ENCODE measurements at places on chromosomes 6 and 20.
A peak's percentile ranks its signal among the peaks of the same experiment; 100 is the strongest.

- no peak for DNase-seq
These were observed 207.5 kb upstream of the ADGRB3 start for GRCh38 chr6:68427630-68428029.

GRCh38 chr6:163525926-163526325 is 111.4 kb downstream of the QKI start:
- DNase-seq = no peak

DNA sequence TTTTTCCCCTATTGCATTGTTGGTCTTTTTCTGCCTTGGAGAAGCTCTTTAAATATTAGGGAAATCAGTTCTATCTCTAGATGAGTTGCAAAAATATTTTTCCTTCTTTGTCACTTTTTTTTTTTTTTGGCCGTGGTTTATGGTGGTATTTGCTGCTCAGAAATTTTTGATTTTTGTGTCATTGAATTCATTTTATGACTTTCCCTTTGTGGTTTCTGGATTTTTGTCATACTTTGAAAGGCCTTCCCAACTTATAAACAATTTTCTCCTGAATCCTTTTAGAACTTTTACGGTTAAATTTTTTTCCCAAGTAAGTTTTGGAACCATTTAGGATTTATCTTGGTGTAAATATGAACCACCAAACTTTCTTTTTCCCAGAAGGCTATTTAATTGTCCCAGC is 145.6 kb downstream of the GJA10 start:
- DNase-seq = no peak

DNA sequence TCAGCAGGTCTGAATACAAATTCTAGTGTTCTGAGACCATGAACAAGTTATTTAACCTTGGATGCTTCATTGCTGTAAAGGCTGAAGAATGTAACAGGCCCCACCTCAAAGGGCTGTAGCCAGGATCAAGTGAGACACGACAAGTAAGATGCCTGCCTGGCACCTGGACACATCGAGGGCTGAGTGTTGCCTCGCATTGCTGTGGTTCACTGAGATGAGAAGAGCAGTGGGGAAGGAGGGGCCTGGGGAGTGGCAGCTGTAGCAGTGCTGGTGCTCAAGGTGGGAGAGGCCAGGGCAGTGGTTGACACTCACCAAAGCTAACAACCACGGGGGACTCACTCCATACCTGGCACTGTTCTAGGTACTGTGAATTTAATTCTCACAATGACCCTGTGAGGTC is 187.8 kb downstream of the KIF16B start:
- no peak for DNase-seq

DNA sequence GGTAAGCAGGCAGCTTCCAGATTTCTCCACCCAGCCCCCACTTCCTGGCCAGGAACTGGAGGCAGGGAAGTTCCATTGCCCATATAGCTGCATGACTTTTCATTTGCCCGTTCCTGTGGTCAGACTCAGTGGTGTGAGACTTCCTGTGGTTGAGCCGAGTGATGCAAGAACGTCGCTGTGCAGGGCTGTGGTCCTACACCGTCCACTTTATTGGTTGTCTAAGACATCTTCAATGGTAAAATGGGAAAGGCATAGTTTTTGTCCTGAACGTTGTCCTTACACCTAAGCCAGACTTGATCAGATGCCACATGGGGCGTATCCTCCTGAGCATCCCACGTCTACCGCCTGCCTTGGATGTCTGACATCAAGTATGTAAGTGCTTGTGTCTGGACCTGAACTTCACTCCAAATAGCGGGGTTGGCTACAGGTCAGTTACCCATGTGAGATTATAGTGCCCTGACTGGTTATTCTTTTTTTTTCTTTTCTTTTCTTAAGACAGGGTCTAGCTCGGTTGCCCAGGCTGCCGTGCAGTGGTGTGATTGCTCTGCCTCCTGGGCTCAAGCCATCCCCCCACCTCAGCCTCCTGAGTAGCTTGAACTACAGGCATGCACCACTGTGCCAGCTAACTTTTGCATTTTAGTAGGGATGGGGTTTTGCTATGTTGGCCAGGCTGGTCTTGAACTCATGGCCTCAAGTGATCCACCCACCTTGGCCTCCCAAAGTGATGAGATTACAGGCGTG is 25.9 kb upstream of the GTSF1L start:
- DNase-seq = no peak

- no peak for DNase-seq
These were observed 259.1 kb downstream of the CLIC5 start for GRCh38 chr6:45756606-45757005.

- DNase-seq = no peak
These were observed 9.6 kb downstream of the CMTR1 start for GRCh38 chr6:37442416-37443215.

DNA sequence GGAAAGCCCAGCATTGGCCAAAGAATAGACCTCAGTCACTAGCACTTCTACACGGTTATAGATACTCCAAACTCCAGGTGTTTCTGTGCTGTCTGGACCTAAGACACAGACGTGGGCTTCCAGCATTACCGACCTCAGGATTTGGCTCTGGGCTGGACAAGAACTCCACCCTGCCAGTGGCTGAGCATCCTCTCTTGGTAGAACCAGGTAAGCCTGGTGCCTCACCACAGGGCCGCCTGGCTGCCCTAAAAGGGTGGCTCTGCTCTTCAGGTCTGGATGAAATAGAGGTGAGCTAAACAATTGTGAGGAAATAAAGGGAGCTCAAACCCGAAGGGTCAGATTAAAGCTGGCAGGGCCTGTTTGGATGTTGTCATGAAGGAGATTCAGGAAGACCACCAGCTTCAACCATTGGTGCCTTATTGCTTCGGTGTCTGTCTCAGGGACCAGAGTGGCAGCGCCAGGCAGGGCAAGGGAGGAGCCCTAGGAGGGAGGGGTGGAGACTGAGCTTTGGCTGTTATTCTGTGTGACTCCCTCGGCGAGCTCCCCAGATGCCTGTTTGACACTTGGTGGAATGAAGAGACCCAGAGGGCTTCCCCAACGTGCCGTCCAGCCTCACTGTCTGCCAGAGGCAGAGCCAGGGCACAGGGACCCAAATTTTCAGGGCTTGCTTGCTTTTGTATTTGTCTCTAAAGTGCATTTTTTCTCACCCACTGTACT is 8.6 kb downstream of the SYNDIG1 start:
- no peak for DNase-seq

DNA sequence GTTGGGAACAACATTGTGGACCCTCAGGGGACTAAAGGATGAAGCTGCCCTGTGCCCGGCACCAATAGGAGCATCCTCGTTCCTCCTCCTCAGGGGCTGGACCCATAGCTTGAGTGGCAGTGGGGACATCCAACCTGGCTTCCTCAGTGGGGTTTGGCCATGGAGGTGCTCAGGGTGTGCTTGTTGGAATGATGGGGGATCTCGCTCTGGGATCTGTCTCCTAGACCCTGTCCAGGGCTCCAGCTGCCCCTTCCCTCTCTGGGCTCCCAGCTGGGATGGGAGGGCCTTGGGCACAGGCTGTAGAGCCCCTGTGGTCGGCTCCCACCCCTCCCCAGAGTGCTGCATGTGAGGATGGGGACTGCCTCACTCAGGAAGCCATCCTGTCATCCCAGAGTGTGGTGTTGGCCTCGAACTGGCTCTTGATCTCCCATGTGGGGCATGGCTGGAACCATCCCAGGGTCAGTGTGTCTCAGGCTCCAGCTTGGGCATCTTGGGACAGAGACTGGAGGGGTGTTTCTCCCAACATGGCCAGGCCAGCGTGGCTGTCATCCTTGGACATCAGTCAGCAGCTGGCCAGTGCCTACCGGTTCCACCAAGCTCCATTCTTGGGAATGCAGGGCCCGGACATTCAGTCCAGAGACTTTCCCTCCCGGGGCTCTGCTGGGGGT is 9.5 kb upstream of the MYT1 start:
- no peak for DNase-seq

- no peak for DNase-seq
These were observed 436.7 kb downstream of the RNF144B start for GRCh38 chr6:18823782-18824386.

- no peak for DNase-seq
These were observed 114.3 kb downstream of the GJA1 start for GRCh38 chr6:121549736-121550135.

GRCh38 chr20:47215653-47216397 is 140.7 kb downstream of the ZMYND8 start:
- no peak for DNase-seq

DNA sequence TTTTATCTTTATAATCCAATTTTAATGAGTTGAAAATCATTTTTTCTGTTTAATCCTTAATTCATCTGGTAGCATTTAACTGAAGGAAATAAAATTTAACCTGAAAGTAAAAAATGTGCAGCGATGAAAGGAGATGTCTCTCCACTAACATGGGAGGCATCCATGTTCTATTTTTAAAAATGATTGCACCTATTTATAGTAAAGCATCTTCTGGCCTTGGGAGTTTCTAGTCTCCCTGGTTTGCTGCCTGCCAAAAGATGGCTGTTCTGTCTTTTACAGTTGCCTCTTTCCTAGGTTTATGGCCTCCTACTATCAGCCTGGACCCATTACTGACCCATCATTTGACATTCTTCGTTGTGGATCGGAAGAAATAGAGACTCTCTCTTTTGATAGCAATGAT is 143.0 kb downstream of the B3GAT2 start:
- no peak for DNase-seq

GRCh38 chr6:70299456-70299855 is 3.4 kb downstream of the COL9A1 start:
- no peak for DNase-seq

GRCh38 chr20:53344891-53345290 is 248.7 kb downstream of the ZNF217 start:
- no peak for DNase-seq

- no peak for DNase-seq
These were observed 102.6 kb downstream of the CD109 start for GRCh38 chr6:73798592-73798991.

DNA sequence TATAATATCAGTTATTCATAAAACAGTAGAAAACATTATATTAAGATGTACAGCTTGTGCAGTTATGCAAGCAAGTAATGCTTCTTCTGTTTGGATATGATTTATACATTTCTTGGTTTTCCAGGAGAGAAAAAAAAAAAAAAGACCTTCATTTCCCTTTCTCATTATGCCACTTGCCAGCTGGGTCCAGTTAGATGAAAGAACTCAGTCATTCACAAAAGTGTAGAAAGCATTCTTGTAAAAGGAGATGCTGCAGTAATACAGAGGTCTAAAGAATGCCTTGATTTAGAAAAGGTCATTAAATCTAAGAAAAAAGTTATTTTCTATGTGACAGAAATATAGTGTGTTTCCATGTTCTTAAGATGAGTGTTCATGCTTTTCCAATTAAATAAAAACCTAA is 7.4 kb downstream of the PDE7B start:
- DNase-seq = no peak

- no peak for DNase-seq
These were observed 616.4 kb upstream of the ARID1B start for GRCh38 chr6:156160795-156161165.

DNA sequence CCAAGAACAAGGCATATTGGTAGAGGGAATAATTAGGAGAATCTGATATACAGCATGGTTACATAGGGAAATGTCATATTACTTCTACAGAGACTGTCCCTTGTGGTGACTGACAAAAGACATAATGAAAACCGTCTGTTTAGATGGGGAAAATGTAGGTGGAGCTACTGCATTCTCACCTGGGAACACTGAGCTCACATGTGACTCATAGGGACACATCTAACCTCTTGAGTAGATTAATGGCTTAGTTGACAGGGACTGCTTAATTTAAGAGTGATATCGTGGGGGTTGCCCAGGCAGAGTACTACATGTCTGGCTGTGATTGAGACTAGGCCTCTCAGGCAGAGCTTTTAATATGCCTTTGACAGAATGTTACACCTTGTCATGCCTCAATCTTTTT is 235.3 kb upstream of the ZFP64 start:
- peak; percentile 66 for DNase-seq

DNA sequence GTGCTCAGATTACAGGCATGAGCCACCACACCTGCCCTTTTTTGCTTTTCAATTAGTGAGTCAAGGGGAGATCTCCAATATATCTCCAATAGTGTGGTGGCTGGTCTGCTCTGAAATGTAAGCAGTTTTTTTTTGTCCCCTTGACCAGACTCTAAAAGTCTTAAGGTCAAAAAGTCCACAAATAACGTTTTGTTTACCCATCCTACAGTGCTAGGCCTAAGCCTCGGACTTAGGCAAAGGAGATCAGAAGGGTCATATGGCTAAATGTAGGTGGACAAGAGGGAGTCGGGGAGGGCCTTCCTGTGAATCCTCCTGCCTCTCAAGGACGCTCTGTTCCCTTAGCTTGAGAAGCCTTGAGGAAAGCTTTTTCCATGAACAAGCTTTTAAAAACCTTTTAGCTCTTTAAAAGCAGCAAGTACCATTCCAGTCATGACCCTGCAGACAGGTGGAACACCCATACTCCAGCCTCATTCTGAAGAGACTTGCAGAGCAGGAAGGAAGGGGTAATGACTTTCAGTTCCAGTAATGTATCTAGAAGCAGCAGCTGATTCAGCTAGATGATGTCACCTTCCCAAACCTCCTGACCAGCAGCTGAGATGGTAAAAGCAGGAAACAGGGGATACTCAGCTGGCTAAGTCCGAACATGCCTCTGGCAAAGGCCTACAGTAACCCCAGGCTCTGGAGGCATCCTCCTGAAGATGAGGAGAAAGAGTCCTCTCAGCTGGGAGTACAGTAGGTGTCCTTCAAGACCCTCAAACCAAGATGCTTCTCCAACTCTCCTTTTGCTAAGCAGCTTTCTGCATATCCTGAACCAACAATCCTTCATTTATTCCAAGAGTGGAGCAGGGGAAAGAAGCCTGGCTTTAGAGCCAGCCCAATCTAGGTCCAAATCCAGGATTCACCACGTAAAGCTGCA is 23.6 kb downstream of the BCL2L1 start:
- DNase-seq = peak; percentile 93

GRCh38 chr20:35750611-35751010 is 8.6 kb upstream of the RBM39 start:
- no peak for DNase-seq

Data from DMS153 (cell line).